SW480 (cell line): ENCODE measurements at places on chromosomes 3 and 15.

GRCh38 chr15:68114356-68114755, 60.2 kb downstream of the PIAS1 start:
- DNase-seq, result no peak

DNA sequence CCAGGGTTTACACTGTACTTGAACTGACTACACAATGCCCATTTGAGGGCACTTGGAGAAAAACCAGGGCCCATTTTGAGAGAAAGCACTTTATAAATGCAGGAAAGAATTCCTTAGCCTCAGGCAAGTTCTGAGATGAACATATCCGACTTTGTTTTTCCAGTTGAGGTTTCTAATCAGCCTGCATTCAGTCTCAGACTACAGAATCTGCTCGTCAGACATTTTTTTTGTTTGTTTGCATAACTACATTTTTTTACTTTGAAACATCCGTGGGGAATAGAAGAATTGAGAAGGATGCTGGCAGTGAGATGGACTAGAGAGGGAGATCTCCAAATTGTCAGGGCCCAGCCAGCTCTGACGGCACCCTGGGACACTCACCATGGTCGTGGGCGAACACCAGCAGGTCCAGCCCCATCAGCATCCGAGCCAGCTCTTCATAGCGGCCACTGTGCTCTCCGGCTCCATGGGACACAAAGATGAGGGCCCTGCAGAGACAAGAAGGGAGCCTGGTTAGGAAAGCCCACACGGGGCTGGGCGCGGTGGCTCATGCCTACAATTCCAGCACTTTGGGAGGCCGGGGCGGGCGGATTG, 40.8 kb downstream of the MGLL start:
- no peak for DNase-seq

DNA sequence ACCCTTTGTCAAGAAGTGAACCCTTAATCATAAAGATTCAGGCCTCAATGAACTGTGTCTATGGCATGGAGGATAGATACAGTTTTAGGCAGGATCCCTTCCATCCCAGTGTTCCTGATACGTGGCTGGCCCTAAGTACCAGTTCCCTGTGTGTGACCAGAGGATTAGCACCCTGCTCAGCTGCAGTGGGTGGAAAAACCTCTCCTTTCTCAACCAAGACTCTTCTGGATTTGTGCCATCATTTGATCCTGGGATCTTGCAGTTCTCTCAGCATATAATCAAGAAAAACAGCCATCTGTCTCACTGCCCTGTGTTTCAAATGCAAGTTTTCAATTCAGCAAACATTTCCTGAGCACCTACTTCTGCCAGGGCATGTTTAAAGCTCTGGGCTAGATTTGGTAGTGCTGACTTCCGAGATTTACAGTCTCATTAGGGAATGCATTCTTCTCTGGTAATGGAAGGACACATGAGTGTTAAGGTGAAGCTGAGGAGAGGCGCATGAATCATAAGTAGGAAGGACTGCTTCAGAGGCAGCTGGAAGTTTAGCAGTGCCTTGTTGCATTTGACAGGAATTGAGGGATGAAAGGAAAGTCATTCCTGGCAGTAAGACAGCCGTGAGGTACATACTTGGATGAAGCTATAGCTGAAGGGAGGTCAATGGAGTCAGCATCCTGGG, 388.3 kb downstream of the MFSD1 start:
- no peak for DNase-seq

DNA sequence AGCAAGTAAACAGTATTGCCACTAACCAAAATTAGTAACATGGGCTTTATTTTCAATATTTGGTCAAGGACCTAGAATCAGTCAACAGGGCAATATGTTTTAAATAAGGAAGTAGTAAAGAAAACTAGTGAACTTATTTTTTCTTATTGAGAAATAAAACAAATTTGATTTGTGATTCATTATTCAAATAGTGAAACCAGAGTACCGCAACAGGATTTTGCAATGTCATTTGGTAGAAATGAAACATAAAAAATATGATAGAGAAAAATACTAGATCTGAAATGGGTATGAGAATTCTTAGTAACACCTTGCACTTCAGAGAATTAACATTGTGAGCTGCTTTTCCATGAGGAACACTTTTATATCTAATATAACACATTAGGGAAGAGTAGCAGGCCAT, 291.8 kb upstream of the GBE1 start:
- no peak for DNase-seq

DNA sequence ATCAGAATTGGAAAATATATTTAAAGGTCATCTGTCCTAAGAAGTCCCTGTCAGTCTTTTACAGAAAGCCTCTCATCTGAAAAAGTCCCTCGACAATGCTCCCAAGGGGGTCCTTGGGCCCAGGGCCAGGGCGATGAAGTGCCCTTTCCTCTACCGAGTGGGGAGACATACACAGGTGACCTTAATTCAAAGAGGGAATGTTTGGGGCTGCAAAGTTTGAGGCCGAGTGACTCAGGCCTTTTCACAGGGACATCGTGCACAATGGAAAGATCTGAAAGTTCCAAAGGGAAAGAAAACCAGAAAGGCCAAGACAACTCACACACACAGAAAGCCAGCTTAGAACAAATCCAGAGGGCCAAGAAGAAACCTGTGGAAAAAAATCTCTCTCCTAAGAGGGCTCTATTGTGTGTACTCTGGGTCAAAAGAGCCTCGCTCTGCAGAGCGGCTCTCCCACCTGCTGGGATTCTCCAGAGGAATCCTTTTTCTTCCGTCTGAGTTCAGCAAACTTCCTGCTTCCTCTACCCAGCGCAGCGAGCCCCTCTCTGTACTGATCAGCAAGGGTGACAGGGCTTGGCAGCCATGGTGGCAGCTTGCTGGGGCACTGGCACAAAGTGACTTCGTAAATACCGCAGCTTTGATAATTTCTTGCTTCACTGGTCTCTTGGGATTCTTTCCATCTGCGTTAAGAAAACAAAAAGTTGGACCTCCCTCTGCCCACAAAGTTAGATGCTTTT, 259.1 kb downstream of the OPA1 start:
- peak; percentile 79 for DNase-seq

DNA sequence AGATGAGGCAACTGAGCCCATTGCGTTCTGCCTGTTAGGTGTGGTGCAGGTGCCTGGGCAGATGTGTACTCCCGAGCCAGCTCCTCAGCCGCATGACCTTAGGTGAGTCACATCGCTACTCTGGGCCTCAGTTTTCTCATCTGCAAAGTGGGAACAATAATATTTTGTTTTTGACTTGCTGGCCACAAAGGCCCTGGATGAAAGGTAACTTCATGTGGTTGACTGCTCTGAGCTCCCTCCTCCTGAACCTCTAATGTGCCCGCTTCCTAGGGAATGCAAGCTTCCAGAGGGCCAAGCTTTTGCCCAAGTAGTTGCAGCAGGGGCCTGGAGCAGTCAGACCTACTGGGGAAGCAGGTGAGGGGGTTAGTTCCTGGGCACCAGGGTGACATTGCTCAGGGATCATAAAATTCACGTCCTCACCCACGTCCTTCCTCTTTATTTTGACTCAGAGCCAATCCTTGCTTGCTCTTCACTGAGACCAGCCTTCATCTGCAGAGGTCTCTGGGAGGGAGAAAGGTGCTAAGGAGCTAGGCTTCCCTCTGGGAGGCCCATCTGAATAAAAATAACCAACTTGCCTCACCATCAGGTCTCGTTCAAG, 149.0 kb upstream of the TLE3 start:
- DNase-seq, result no peak

- DNase-seq, result no peak
Observed at GRCh38 chr15:67915461-67916374, 75.9 kb upstream of the RNU6-1 start.

GRCh38 chr3:9820946-9821345, 10.9 kb downstream of the TTLL3 start:
- peak; percentile 34 for DNase-seq

GRCh38 chr3:195147649-195148080, 123.3 kb downstream of the XXYLT1 start:
- DNase-seq, result no peak

DNA sequence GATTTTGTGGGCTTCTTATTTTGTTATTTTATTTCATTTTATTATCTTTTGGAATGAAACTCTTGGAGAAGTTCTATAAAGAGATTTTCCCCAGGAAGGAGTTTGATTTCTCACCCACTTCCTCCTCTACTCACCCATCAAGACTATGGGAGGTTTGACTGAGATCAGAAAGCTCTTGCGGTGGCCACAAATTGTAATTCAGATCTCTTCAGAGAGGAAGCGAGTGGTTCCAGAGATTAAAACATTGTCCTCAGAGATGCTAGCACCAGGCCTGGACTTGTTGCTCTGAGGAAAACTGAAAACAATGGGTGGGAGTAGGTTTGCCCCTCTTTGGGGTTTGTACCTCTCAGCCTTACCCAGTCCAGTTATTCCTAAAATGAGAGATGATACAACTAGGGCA, 8.1 kb upstream of the MUC13 start:
- DNase-seq, result no peak
